ENCODE measurements at places on chromosomes 13 and 19.

DNA sequence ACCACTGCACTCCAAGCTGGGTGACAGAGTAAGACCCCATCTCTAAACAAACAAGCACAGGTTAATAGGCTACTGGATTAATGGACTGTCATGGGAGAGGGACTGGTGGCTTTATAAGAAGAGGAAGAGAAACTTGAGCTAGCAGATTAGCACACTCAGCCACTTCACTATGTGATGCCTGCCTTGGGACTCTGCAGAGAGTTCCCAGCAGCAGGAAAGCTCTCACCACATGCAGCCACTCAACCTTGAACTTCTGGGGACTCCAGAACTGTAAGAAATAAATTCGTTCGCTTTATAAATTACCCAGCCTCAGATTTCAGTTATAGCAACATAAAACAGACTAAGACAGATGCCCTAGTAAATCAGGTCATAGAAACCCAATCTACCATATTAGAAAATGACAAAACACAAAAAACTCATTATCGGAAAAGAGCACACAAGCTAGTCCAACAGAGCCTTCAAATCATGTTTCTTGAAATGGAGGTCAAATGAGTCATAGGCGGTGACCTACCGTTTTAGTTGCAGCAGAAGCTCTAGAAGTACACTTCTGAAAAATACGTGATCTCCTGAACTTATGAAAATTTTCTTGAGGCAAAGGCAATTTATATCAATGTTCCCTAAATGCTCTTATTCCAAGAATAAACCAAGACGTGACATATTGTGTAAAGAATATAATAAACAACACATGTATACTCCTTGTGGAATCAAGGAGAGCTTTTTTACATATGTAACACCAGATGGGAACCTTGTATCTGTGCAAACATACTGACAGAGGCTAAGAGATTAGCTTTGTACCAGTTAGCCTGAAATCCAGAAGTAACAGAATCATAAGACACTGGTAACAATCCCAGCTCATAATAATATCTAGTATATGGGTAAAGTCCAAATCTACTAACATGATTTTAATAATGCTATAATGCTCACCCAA, 340.9 kb upstream of the SGCG start:
- DNase-seq = no peak

DNA sequence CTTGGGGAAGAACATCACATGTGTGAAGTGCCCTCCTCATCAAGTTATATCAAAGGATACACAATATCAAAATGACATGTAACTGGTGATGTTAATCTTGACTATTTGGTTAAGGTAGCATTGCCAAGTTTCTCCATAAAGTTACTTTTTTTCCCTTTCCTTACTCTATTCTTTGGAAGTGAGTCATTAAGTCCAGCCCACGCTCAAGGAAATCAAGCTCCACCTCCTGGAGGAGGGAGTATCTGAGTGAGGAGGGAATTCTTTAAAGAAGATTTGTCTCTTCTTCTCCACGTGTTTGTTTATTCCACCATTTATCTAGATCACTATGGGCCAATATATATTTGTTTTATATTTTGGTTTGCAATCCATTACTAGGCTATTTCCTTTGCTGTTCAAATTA, 33.6 kb upstream of the FNDC3A start:
- DNase-seq = no peak

DNA sequence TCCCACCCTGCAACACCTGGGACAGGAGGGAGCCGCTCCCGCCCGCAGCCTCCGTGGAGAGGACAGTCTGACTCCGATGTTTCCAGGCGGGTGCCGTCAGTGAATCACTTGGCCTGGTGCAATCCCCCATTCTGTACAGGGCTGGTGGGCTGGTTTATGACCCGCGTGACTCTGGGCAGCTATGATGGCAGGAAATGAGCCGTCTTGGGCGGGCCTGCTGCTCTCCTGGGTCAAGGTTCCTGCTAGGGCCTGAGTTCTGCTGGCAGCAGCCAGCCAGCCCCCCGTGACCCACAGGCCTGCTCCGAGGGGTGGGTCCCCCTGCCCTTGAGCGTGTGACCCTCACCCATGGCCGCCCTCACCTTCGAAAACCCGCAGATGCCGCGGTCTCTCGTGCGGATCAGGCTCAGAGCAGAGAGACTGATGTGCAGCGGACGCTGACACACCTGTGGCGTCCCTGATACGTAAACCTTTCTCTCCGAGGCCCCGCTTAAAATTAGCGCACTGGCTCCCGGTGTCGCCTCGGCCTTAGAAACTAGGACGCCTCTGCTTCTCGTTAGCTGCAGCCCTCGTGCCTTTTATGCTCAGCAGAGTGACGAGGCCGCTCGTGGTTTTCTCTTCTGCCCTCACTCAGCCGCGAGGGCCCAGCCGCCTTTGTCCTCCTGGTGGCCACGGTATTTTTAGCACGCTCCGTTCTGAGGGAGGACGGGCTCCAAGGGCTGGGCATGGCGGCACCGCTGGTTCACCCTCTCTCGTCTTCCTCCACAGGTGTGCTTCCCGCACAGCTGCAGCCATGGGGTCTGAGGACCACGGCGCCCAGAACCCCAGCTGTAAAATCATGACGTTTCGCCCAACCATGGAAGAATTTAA, 63.4 kb downstream of the KDM4B start:
- DNase-seq = no peak

- no peak for DNase-seq
Measured at GRCh38 chr19:8398311-8398771, 8.2 kb downstream of the RAB11B start.

DNA sequence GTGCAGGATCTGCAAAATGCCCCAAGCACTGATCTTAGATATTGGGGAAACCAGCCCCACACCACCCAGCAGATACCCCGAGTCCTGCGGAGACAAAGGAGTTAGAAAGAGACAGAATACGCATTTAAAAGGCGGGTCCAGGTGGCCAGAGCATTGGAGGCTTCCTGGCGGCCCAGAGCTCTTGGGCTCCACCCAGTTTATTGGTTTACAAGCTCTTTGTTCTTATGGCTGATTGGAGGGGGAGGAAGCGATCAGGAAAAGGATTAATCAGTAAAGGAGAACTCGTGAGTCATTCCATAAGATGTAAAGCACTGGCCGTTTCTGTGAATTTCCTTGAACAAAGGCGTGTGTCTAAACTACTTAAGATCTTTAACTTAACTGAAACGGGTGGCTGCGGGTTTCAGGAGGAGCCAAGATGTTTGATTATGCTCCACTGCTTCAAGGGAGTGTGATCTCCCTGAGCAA, 926 bp downstream of the ZNF587 start:
- peak; percentile 55 for DNase-seq

- DNase-seq = no peak
Measured at GRCh38 chr13:113607056-113607888, 22.7 kb downstream of the TFDP1 start.

DNA sequence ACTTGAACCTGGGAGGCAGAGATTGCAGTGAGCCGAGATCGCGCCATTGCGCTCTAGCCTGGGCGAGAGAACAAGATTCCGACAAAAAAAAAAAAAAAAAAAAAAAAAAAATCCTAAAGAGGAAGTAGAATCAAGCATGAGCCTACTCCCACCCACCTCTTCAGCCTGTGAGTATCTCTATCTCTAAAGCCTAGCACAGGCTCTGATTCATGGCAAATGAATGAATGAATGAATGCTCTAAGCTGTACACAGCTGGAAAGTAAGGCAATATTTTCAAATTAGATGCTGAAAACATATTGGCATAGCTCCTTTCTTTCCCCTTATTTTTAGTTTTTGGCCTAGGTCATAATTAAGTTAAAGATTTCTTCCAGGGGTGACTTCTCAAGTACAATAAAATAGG, 35.7 kb upstream of the FAM216B start:
- no peak for DNase-seq
